CD4-positive, alpha-beta memory T cell (primary cell): ENCODE measurements at places on chromosomes 6 and 20.

DNA sequence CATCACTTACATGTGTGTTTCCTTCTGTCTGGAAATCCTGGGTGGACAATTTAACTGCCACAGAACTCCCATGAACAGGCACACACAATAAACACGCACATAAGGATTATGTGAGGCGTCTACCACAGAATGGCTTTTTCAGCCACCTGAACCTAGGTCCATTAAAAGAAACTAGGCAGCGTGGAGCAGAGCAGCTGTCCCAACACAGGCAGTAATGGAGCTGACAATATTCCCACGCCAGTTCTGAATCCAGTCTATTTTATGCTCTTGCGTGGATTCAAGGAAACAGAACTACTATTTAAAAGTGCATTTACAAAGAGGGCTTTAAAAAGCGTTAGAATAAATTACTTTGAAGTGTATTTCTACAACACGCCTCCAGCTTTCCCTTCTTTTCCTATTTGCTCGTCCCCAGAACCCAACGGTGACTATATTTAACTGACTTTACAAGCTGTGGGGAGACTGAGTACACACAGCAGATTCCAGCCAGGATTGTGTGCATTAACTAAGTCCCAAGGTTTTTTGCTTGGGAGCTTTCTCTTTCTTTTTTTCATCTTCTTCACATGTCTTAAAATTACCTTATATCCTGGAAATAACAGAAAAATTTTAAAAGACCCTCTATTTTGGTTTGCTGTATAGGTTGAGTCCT, 95.9 kb downstream of the GMDS start:
- H3K4me1 ChIP-seq = no peaks in the 10 kb centered on the region
- H3K4me3 ChIP-seq = no peak overlapping the region
- no peaks in the 10 kb centered on the region for H3K27me3 ChIP-seq
- DNase-seq = no peak
- no peak overlapping the region for H3K27ac ChIP-seq

DNA sequence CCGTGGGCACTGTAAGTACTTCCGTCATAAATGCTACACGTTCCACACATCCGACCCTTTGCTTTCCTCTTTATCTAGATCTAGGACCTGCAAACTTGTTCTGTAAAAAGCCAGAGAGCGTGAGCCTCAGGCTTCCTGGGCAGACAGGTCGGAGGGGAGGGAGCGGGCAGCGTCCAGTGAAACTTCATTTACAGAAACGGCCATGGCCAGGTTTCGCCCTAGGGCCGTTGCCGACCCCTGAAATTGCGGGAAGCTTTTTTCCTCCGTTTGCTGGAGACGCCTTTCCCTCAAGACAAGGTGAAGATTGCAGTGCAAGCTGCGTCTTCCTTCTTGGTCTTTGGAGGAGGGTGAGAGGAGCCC, 155.4 kb downstream of the DLL1 start:
- no peak overlapping the region for H3K4me3 ChIP-seq
- H3K4me1 ChIP-seq = no peaks in the 10 kb centered on the region
- H3K27ac ChIP-seq = no peak overlapping the region
- H3K27me3 ChIP-seq = no peaks in the 10 kb centered on the region
- DNase-seq = no peak

- no peaks in the 10 kb centered on the region for H3K27me3 ChIP-seq
- H3K27ac ChIP-seq = peak overlapping the region; percentile 17
- peaks cover 47% of the 10 kb centered on the region for H3K4me1 ChIP-seq
- H3K36me3 ChIP-seq = peaks cover 4% of the 10 kb centered on the region
- DNase-seq = peak; percentile 59
Observed at GRCh38 chr6:106194949-106195921, 109.1 kb downstream of the PRDM1 start.

DNA sequence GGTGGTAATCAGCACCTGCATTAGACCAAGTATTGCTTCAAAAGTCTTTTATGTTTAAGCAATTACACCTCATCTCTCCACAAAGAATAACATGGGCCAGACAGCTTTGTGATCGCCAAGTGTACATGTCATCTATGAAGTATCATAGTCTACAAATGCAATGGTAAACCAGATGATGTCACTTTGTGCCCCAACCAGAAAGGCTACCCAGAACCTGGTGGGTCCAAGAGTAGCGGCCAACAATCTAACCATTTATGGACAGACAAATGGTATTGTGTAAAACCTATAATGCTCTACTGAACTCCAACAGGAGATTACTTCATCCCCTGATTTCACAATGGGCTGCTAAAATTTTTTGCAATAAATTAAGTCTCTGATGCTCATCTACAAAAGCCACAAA, 295.9 kb downstream of the GMDS start:
- H3K27me3 ChIP-seq = no peaks in the 10 kb centered on the region
- H3K4me3 ChIP-seq = no peak overlapping the region
- no peak for DNase-seq
- H3K27ac ChIP-seq = no peak overlapping the region
- H3K36me3 ChIP-seq = no peaks in the 10 kb centered on the region

DNA sequence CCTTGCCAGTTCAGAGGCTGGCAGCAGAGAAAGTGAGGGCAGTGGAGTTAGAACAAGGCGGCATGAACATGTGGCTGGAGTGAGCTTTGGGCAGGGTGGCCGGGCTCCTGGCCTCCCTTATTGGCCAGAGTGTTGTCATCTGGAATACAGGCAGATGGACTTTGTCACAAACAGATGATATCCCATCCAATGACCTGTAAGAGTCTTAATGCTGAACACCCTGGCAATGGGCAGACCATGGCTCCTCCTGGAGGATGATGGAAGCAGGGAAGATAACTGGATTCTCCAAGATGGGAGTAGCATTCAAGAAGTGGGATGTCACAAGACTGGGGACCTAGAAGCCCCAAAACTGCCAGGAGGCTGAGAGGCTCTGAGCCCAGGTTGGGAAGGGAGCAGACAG, 242.1 kb downstream of the MAFB start:
- DNase-seq = no peak
- H3K27ac ChIP-seq = no peak overlapping the region
- H3K36me3 ChIP-seq = no peaks in the 10 kb centered on the region
- no peaks in the 10 kb centered on the region for H3K4me1 ChIP-seq
- H3K4me3 ChIP-seq = no peak overlapping the region

DNA sequence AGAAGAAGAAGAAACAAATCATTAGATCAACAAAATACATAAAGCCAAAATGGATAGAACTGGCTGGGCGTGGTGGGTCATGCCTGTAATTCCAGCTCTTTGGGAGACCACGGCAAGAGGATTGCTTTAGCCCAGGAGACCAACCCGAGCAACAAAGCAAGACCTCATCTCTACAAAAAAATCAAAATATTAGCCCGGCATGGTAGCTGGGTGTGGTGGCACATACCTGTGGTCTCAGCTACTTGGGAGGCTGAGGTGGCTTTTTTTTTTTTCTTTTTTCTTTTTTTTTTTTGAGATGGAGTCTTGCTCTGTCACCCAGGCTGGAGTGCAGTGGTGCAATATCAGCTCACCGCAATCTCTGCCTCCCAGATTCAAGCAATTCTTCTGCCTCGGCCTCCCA, 21.5 kb downstream of the NINL start:
- DNase-seq = no peak
- H3K27me3 ChIP-seq = no peaks in the 10 kb centered on the region
- no peaks in the 10 kb centered on the region for H3K4me1 ChIP-seq
- no peak overlapping the region for H3K4me3 ChIP-seq
- H3K27ac ChIP-seq = no peak overlapping the region

DNA sequence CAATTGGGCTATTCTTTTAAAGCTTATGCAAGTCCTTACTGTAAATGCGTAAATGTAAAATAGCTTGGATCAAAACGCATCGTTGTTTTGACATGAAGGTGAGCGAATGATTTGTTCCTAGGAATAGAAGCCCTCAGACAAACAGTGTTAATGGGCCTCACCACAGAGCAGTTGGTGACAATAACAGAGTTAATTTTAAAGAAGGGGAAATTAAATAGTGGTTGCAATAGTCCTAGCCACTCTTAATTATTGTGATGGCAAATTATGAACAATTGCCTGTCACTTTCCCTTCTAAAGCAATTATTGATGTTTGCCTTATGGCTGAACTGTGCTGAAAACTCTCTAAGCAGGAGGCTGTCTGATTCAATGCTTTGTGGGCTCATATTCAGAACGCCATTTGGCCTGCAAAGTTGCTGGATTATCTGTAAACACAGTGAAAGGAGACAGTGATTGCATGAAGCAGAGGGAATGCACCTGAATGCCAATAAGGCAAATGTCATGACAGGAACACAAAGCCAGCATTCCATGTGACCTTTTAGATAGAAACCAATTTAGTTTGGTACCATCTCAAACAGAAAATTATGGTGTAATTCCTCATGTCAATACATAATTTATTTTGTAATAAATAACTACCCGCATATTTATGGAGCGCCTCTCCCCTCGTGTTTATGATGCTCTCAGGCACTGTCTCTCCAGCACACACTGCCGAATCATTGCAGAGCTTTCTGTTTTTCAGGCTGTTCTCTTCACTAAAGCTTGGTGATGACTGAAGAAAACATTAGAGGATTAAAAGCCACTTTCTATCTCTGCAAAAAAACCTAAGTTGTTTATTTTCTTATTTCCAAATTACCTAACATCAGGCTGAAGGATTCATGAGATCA, 387.5 kb downstream of the HACE1 start:
- no peaks in the 10 kb centered on the region for H3K27me3 ChIP-seq
- no peak overlapping the region for H3K4me3 ChIP-seq
- H3K36me3 ChIP-seq = no peaks in the 10 kb centered on the region

DNA sequence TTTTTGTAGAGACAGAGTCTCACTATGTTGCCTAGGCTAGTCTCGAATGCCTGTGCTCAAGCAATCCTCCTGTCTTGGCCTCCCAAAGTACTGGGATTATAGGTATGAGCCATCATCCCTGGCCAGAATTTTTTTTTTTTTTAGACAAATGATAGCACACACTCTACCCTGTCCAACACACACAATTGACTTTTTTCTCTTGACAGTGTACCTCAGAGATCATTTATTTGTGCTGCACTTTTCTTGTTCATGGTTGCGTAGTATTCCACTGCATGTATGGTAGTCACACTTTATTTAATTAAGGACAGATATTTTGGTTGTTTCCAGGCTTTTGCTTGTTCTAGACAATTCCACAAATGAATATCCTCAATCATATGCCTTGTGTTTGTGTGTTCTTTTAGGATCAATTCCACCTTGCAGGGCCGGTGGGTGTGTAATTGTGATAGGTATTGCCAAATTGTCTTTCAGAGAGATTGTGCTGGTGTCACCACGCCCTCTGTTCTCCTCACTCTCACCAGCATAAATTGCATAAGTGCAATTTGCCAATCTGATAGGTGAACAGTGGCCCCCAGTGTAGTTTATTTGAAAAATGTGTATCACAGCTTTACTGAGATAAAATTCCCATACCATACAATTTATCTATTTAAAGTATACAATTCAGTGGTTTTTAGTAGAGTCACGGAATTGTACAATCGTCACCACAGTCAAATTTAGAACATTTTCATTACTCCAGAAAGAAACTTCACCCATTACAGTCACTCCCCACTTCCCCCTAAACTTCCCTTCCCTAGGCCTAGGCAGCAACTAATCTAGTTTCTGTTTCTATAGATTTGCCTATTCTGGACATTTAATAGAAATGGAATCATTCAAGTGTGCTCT, 20.1 kb downstream of the SRC start:
- no peak for DNase-seq
- H3K4me1 ChIP-seq = no peaks in the 10 kb centered on the region
- no peaks in the 10 kb centered on the region for H3K27me3 ChIP-seq
- no peaks in the 10 kb centered on the region for H3K36me3 ChIP-seq
- no peak overlapping the region for H3K4me3 ChIP-seq
- no peak overlapping the region for H3K27ac ChIP-seq

GRCh38 chr6:6218759-6219085, 101.7 kb downstream of the F13A1 start:
- H3K4me1 ChIP-seq = no peaks in the 10 kb centered on the region
- DNase-seq = no peak
- H3K27me3 ChIP-seq = no peaks in the 10 kb centered on the region
- no peaks in the 10 kb centered on the region for H3K36me3 ChIP-seq
- H3K4me3 ChIP-seq = no peak overlapping the region

DNA sequence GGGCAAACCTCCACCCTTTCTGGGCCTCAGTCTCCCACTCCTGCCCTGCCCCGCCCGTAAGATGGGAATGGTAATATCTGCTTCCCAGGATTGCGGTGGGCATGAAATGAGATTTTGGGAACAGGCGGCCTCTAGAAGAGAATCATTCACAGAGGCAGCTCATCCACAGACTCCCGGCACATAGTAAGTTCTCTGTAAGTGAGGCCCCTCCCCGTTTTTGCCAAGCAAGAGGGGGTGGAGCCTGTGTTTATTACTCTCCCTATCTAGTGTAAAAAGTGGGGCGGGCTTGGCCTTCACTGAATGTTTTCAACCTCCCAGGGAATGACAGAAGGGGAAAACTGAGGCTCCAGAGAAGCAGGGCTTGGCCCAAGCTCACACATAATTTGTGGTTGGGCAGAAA, 20.0 kb downstream of the SUN5 start:
- no peak overlapping the region for H3K4me3 ChIP-seq
- H3K4me1 ChIP-seq = no peaks in the 10 kb centered on the region
- H3K36me3 ChIP-seq = no peaks in the 10 kb centered on the region
- H3K27me3 ChIP-seq = no peaks in the 10 kb centered on the region
- no peak overlapping the region for H3K27ac ChIP-seq
- DNase-seq = no peak

DNA sequence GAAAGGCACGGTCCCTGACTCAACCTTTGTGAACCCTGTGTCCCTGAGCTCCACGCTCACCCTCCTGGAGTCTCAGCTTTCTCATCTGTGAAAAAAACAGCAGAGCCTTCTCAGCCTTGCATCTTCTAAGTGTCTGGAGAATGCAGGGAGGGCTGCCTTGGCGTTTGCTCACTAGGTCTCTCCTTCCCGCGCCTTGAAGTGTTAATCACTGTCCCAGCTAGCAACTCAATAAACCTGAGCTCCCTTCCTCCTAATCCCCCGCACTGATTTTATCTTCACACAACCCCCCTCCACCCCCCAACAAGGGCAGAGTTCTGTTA, 34.9 kb upstream of the FOXC1 start:
- H3K4me3 ChIP-seq = no peak overlapping the region
- no peak overlapping the region for H3K27ac ChIP-seq
- H3K4me1 ChIP-seq = no peaks in the 10 kb centered on the region
- no peaks in the 10 kb centered on the region for H3K27me3 ChIP-seq

GRCh38 chr20:1825938-1826445, 69.2 kb upstream of the SIRPA start:
- no peak for DNase-seq
- H3K4me3 ChIP-seq = no peak overlapping the region
- H3K4me1 ChIP-seq = no peaks in the 10 kb centered on the region
- no peaks in the 10 kb centered on the region for H3K36me3 ChIP-seq

DNA sequence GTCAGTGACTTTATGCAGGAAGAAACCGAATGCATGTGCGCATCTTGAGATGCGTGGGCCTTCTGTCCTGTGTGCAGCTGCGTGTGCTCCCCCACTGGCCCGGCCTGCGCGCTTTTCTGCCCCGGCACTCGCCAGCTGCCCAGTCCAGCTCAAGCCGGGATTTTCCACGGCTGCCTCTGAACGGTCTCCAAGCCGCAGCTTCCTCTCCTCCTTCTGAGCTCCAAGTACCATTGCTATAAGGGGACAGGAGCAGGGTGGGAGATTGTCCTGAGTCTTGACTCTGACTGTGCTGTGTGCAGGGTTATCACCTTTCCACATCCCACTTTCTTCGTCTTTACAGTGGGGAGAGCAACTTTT, 302.8 kb downstream of the THBS2 start:
- H3K27ac ChIP-seq = no peak overlapping the region
- H3K36me3 ChIP-seq = no peaks in the 10 kb centered on the region
- no peaks in the 10 kb centered on the region for H3K4me1 ChIP-seq
- no peak for DNase-seq
- no peak overlapping the region for H3K4me3 ChIP-seq
